ENCODE measurements at places on chromosomes 11 and 22. TPM values are rescaled to one million over a fixed set of nuclear protein-coding genes. Genes with fewer than 3 reads are reported as not detected.
A peak's percentile ranks its signal among the peaks of the same experiment; 100 is the strongest.

GRCh38 chr22:36467946-36468345 is 13.5 kb downstream of the TXN2 start:
- peak overlapping the region; percentile 96 for H3K27ac ChIP-seq
- H3K27me3 ChIP-seq, result no peaks in the 10 kb centered on the region
- H3K36me3 ChIP-seq, result no peaks in the 10 kb centered on the region
- DNase-seq, result no peak

DNA sequence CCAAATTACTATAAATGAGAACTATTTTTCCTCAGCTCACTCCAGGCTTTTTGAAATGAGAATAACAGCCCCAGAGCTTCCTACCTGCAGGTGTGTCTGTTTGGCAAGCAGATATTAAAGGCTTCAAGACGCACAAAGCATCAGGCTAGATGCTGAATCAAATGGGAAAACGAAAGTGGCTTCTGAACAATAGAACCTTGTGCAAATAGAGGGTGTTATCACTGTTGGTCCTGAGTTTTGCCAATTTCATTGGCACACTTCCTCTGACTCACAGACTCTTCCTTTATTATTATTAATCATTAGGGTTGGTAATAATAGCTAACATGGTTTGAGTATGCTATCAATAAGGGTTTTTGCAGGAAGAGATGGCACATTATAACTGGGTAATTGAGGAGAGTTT is 13.4 kb downstream of the SYT13 start:
- no peaks in the 10 kb centered on the region for H3K27me3 ChIP-seq
- H3K4me3 ChIP-seq, result no peak overlapping the region
- no peak for DNase-seq
- peaks cover 4% of the 10 kb centered on the region for H3K4me1 ChIP-seq
- H3K36me3 ChIP-seq, result no peaks in the 10 kb centered on the region

DNA sequence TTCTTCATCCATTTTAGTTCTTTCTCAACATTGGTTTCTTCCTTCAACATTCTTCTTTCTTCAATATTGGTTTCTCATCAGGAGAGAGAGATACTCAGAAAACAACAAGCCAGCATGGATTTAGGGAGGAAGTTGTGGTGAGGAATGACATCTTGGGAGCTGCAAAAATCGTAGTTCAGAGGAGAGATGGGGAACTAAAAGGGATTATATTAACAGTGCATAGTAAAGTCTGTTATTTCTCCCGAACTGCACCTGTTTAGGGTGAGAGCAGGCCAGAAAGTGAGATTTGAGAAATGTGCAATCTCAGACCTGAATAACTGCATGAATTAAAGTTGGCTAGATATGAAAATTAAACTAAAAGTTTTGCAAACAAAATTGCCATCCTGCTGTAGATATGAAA is 94.5 kb downstream of the CASP12 start:
- no peaks in the 10 kb centered on the region for H3K27me3 ChIP-seq
- no peak overlapping the region for H3K4me3 ChIP-seq
- H3K4me1 ChIP-seq, result no peaks in the 10 kb centered on the region
- no peaks in the 10 kb centered on the region for H3K36me3 ChIP-seq

Gene MYRF
- total RNA-seq, result 47.5 TPM

DNA sequence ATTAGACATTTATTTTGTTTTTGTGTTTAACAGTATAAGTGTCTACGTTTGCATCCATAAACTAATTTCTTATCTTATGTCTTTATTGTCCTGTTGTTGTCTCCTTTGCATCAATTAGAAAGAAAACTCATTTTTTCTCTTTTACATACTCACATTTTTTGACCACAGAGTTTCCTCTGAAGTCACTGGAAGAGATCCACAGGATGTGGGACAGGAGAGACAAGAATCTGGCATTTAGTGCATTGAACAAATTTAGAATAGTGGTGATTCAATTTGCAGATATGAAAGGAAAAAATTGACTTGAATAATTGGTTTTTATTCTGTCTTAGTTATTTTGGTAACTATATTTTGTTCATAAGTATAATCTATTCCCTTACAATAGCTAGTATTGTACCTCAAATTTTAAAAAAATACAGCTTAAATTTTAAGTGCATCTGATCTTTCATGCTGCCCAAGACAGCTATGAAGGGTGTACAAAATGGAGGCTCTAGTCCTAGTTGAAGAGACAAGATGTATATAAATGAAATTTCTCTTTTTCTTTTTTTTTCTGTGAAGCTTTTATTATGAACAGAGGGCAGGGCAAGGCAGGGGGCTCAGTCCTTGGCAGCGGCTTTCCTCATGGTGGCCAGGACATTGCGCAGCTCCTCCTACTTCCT is 24.4 kb downstream of the HORMAD2 start:
- H3K36me3 ChIP-seq, result no peaks in the 10 kb centered on the region
- no peaks in the 10 kb centered on the region for H3K4me1 ChIP-seq
- no peaks in the 10 kb centered on the region for H3K27me3 ChIP-seq

Gene CREBZF
- 65.9 TPM for total RNA-seq

Gene DDX25
- total RNA-seq, result 0.26 TPM

DNA sequence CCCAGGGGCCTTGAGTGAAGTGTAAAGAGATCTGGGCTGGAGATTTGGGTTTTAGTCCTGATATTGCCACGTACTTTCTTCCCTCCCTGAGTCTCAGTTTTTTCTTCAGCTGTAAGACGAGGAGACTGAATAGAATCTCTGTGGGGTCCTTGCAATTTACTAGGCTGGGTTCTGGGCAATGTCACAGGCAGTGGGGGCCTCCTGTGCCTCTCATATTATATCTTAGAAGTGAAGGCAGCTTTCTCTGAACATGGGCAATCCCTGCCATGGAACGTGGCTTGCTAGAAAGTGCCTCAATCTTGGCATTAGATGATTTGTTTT is 62.0 kb upstream of the PTPRJ start:
- no peak overlapping the region for H3K4me3 ChIP-seq
- no peak for DNase-seq
- no peaks in the 10 kb centered on the region for H3K27me3 ChIP-seq
- H3K27ac ChIP-seq, result peak overlapping the region; percentile 83
- H3K4me1 ChIP-seq, result peaks cover 48% of the 10 kb centered on the region
- H3K36me3 ChIP-seq, result no peaks in the 10 kb centered on the region

DNA sequence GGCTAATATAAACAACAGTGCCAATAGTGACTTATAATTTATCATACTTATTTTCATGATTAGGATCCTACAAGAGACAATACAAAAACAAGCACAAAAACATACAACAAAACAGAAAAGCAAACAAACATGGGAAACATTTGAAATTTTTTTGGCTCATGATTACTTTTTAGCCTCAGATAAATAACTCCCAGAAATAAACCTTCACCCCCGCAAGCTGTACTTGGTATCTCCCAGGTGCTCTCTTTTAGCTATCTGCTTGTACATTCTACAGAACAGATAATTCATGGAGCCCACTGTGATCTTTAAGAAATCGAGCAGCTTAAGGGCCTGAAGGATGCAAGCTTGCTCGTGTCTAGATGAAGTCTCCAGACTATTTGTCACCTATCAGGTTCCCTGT is 883 bp downstream of the NXPE4 start:
- no peaks in the 10 kb centered on the region for H3K4me1 ChIP-seq
- H3K36me3 ChIP-seq, result no peaks in the 10 kb centered on the region
- no peak for DNase-seq
- no peak overlapping the region for H3K4me3 ChIP-seq
- no peak overlapping the region for H3K27ac ChIP-seq
- no peaks in the 10 kb centered on the region for H3K27me3 ChIP-seq

DNA sequence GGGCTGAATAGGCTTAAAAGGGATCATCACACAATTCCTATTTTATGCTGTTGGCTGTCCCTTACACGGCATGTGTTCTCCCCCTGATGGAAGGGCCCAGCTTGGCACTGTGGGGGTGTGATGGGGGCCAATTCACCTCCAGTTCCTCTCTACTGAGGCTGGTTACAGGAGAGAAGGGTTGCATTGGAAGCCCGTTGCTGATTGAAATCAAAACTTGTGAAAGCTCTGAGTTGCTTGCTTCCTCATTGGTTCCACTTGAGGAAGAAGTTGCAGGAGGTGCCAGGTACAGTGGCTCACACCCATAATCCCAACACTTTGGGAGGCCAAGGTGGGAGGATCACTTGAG is 13.3 kb upstream of the PRG2 start:
- H3K36me3 ChIP-seq, result no peaks in the 10 kb centered on the region
- H3K4me3 ChIP-seq, result no peak overlapping the region
- no peaks in the 10 kb centered on the region for H3K4me1 ChIP-seq
- no peaks in the 10 kb centered on the region for H3K27me3 ChIP-seq
- H3K27ac ChIP-seq, result no peak overlapping the region

Gene OR51F2
- total RNA-seq, result not detected

GRCh38 chr11:68076371-68077042 is 37.7 kb downstream of the TCIRG1 start:
- DNase-seq, result no peak
- no peak overlapping the region for H3K4me3 ChIP-seq
- H3K27ac ChIP-seq, result no peak overlapping the region
- no peaks in the 10 kb centered on the region for H3K27me3 ChIP-seq
- H3K36me3 ChIP-seq, result peaks cover 10% of the 10 kb centered on the region

- H3K27me3 ChIP-seq, result no peaks in the 10 kb centered on the region
- peak overlapping the region; percentile 43 for H3K27ac ChIP-seq
- no peak overlapping the region for H3K4me3 ChIP-seq
- DNase-seq, result peak; percentile 45
- H3K4me1 ChIP-seq, result peaks cover 16% of the 10 kb centered on the region
Measured at GRCh38 chr11:61954851-61955421, 4.8 kb downstream of the BEST1 start.

- no peak overlapping the region for H3K4me3 ChIP-seq
- DNase-seq, result peak; percentile 38
- H3K27me3 ChIP-seq, result no peaks in the 10 kb centered on the region
- peaks cover 17% of the 10 kb centered on the region for H3K4me1 ChIP-seq
- H3K36me3 ChIP-seq, result no peaks in the 10 kb centered on the region
- no peak overlapping the region for H3K27ac ChIP-seq
Measured at GRCh38 chr22:23862103-23862502, 4.4 kb downstream of the SLC2A11 start.

- peaks cover 20% of the 10 kb centered on the region for H3K36me3 ChIP-seq
- H3K4me3 ChIP-seq, result no peak within 1 kb of the TSS
- peak; percentile 74 for DNase-seq
- H3K27me3 ChIP-seq, result peaks cover 9% of the 10 kb centered on the region
- peaks cover 20% of the 10 kb centered on the region for H3K4me1 ChIP-seq
Measured at GRCh38 chr11:60924110-60924905, at the start of gene TMEM132A. TSS of gene TMEM132A (plus strand) at chr11:60924460. CDS start at chr11:60924634, 174 bp downstream.

GRCh38 chr22:42343531-42344081 is 73.2 kb upstream of the TCF20 start:
- DNase-seq, result no peak
- peaks cover 7% of the 10 kb centered on the region for H3K4me1 ChIP-seq
- no peak overlapping the region for H3K27ac ChIP-seq
- no peak overlapping the region for H3K4me3 ChIP-seq

DNA sequence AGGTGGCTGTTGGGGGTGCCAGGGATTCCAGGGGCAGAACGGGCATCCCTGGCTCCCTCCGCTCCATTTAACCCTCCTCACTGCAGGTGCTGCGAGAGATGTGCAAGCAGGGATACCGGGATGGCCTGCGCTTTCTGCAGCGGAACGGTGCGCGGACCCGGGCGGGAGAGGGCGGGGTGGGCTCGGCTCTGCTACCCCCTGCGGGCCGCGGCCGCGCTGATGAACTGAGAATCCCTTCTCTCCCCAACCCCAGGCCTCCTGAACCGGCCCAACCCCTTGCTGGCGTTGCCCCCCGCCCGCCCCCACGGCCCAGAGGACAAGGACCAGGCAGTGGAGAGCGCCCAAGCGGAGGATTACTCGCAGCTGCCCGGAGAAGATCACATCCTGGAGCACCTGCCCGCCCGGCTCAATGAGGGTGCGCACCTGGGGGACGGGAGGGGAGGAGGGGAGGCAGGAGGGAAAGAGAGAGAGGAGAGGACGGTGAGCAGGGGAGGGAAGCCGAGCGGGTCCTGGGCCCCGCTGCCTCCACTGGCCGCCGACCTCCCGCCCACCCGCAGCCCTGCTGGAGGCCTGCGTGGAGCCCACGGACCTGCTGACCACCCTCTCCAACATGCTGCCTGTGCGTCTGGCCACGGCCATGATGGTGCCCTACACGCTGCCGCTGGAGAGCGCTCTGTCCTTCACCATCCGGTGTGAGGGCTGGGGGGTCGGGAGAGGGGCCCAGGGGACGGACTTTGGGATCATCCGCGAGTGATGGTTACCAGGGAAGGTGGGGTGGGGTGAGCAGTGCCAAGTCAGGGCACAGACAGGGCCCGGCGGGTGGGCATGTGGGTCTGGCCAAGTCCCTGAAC is 4.1 kb upstream of the CRACR2B start:
- no peak for DNase-seq
- no peaks in the 10 kb centered on the region for H3K36me3 ChIP-seq
- no peak overlapping the region for H3K4me3 ChIP-seq
- peaks cover 88% of the 10 kb centered on the region for H3K4me1 ChIP-seq

Measured in body of pancreas (tissue), 4 donors.